ENCODE measurements at places on chromosomes 11 and 22.

DNA sequence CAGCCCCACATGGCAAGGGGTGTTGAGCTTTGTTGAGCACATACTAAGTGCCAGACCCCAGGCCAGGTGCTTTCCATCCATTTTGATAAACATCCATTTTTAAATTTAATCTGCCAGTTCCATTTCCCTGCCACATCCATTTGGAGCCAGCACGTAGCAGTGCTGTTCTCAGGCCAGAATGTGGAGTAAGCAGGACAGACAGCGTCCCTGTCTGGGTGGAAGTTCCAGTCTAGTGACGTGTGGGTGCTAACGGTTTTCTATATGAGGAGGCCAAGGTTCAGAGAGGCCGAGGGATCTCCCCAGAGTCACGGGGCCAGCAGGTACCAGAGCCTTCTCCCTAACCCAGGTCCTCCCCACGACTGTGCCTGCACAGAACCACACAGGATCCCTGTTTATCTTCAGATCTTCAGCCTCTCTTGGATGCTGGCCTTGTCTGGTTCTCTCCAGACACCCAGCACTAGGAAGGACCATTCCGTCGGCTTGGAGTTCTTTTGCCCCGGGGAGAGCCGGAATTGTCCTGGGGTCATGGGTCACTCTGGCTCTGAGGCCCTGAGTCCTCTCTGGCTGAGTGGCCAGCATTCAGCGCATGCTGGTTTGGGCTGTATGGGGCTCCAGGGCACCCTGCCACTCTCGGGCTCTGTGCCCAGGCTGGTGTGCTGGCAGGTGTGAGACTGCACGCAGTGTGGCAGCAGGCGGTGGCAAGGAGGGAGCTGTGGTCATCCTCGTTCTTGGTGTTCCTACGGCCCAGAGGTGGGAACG is 63.6 kb upstream of the PPARA start:
- DNase-seq = no peak

DNA sequence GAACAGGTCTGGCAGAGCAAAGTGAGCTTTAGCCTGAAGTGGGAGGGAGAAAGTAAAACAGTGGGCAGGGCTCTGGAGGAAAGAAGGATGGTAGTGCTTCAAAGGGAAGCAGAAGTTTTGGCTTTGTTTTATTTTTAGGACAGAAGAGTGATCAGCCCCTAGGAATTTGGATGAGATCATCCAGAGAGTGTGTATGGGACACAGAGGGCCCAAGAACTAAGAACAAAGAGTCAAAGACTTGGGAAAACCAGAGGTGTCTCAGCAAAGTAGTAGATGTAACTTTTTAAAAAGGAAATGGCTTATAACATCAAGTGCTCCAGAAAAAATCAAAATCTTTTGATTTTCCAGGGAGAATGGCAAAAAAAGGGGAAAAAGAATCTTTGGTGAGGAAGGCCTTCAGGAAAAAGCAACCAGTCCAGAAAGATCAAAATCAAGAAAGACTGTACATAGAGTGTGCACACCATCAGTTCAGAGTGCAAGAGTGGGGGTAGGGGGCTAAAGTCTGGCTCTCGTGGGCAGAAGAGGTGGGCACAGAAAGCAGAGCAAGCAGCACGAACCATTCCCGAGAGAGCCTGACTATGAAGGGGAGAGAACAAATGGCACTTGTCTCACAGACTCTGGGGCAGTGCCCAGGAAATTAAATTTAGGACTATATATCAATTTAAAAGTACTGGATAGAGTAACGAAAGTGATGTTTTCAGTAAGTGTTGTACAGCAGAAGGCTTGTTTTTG is 30.0 kb downstream of the MAPK1 start:
- no peak for DNase-seq

DNA sequence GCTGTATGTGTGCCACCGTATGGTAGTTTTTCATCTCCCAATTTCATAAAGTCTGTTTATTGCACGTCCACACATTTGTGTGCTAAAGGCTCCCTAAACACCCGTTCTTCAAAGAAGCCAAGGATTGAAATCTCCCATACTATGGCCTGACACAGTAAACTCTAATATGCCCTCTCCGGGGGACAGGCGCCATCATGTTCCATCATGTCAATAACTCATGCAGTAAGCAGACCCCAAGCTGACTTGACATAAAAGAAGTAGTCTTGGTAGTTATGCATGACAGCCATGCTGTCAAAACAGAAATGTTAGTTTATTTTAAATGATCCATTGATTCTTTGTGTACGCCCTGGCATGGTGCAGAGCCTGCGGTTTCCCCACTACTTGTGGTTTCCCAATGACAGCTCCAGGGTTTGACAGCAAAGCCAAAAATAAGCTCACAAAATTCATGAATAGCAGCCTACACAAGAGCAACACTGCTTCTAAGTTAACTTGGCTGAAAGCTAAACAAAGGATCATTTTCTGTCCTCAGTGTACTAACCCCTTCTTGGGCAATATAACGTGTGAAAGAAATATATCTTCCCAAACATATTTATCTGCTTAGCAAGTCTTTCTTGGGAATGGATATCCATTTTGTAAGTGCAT is 56.5 kb upstream of the CABP7 start:
- no peak for DNase-seq

GRCh38 chr11:112019066-112019465 is 6.1 kb upstream of the DLAT start:
- no peak for DNase-seq

DNA sequence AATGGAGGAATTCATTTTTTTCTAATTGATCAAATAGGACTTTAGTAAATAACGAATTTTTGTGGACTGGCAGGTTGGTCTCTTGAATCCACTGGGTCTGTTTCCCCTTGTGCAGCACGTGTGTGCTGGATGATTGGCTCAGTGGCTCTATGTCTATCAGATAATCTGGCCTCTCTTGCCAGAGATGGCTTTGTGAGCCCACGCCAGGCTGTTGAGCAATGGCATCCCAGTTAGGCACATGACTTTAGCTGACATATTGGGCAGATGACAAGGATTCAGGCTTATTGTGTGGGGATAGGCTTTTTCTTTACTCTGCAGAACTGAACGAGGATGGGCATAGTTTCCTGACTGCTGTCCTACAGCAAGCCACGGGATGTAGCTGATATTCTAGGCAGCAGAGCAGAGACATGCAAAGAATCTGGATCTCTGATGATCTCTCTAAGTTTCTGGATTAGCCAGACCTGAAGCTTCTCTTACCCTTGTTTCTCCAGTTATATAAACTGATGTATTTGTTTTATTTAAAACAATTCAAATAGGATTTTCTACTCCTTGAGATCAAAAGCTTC is 144.9 kb downstream of the ARHGAP42 start:
- no peak for DNase-seq

- no peak for DNase-seq
Observed at GRCh38 chr11:73210916-73211667, 7.0 kb upstream of the P2RY2 start.

GRCh38 chr11:115941481-115941993 is 437.3 kb upstream of the CADM1 start:
- no peak for DNase-seq

- no peak for DNase-seq
Observed at GRCh38 chr11:59973097-59973496, 9.3 kb downstream of the OOSP4A start.

- DNase-seq = no peak
Observed at GRCh38 chr11:36398231-36398953, 102.3 kb downstream of the PRR5L start.

DNA sequence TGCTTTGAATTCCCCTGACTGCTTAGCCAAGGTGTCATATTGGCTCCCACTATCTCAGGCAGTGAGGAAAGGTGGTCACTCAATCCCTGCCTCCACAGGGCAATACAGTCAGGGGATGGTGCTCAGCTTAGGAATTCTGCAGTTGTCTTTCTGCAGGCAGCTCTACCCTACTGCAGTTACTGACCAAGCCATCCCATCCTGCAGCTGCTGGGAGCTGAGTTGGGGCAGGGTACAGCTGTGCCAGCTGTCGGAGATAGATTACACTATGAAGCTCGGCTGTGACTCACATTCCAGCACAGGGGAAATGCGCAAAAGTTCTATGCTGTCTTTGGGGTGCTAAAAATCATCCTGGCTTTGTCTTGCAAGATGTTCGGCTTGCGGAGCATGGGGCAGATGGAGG is 4.4 kb upstream of the DAGLA start:
- DNase-seq = no peak

DNA sequence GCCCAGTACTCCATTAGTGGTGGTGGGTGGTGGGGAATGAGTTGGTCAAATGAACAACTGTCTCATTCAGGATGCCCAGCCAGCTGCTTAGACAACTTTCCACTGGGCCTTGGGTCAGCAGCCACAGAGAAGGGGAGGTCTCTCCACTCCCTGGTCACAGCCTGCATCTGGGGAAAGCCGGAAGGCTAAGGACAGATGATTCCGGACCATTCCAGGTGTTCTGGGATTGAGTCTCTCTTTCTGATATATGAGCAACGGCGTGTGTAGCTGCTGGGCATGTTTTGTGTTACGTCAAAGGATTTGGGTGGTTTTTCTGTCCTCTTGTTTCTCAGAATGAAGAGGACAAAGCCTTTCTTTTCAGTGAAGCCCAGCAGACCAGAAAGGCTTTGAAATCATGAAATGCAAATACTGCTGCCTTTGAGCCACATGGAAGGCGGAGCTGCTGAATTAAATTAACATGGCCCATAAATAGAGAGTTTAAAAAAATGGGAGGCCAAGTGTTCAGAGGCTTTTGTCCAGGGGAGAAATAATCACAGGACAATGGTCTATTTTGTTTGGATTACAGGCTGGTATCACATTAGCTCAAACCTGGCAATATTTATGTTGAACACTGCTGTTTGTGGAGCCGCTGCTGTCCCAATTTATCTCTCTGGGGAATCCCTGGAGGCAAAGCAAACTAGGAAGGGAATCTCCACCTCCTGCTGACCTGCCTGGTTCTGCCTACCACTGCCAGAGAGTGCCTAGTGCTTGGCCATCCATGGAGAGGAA is 234.4 kb upstream of the E2F8 start:
- peak; percentile 92 for DNase-seq

DNA sequence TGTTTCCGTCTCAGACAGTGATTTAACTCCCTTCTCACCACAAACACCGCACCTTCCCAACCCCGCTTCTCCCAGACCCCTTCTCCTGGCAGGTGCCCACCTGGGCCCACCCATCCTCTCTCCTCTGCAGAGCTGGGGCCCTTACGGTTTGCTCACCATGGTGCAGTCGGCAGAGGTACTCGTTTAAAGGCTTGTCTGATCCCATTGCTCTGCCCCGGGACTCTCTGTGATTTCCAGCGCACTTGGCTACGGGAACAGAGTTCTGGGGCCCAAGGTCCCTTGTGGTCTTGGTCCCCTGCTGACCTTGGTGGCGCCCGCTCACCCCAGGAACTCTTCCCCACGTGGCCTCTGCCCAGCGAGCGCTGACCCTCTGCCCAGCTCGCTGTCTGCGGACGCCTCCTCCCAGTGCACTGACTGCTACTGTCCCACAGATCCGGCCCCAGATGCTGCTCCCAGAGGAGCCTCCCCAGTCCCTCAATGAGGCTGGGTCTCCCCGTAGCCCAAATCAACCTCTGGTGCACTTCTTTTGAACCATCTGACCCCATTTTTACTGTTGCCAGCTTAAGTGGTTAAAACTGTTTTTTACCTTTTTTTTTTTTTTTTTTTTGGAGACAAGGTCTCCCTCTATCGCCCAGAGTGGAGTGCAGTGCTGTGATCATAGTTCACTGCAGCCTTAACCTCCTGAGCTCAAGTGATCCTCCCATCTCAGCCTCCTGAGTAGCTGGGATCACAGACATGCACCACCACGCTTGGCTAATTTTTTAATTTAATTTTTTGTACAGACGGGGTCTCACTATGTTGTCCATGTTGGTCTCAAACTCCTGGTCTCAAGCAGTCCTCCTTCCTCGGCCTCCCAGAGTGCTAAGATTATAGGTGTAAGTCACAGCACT is 21.3 kb upstream of the CTSD start:
- DNase-seq = no peak

- DNase-seq = no peak
Observed at GRCh38 chr11:88188251-88188931, 13.1 kb upstream of the RAB38 start.

GRCh38 chr11:75719340-75720239 is 2.0 kb downstream of the MOGAT2 start:
- DNase-seq = no peak
